ENCODE measurements at places on chromosomes 11 and 22.

DNA sequence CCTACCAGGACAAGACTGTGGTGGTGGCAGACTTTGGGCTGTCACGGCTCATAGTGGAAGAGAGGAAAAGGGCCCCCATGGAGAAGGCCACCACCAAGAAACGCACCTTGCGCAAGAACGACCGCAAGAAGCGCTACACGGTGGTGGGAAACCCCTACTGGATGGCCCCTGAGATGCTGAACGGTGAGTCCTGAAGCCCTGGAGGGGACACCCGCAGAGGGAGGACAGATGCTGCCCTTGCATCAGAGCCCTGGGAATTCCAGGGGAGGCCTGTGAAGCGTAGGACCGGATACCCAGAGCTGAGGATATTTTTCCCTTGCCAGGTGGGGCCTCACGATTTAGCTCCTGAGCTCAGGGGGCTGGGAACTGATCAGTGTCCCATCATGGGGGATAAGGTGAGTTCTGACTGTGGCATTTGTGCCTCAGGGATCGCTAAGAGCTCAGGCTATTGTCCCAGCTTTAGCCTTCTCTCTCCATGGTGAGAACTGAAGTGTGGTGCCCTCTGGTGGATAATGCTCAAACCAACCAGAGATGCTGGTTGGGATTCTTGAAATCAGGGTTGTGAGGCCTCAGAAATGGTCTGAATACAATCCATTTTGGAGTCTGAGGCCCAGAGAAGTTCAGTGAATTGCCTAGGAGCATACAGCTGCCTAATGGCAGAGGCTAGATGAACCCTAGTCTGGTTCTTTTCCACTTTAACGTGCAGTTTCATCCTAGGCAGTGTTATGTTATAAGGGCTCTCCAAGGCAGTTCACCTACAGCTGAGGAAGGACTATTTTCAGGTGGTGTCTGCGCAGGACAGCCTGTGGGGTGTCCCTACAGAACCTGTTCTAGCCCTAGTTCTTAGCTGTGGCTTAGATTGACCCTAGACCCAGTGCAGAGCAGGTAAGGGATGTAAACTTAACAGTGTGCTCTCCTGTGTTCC is 19.5 kb downstream of the PIK3IP1 start:
- DNase-seq, result peak; percentile 22

GRCh38 chr22:40030758-40031095 is 36.0 kb downstream of the FAM83F start:
- DNase-seq, result no peak

DNA sequence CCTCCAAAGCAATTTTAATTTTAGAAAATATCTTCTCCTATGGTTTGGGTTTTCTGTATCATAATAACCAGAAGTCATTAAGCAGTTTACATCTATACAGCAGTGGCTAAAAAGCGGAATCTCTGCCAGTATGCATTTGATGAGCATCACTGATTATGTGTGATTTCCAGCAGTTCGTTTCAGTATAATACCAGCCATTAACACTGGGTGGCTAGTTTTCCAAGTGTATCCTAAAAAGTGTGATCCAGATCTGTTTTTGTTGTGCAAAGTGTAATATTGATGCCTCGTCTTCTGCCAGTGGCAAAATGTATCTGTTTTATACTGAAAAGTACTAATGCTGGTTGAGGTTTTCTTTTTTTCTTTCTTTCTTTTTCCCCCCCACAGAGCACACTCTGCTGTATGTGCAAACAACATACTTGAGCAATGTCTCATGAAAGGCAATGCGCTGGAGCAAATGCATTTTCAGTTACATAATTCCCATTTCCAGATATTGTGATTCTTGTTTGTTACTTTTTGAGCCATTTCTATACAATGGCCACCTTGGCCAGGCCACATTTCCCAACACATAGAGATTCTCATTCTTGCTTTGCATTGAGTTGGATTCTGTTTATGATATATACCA is 64.2 kb downstream of the SLC36A4 start:
- DNase-seq, result no peak

GRCh38 chr22:24953384-24954113 is 1.0 kb downstream of the KIAA1671 start:
- DNase-seq, result no peak

DNA sequence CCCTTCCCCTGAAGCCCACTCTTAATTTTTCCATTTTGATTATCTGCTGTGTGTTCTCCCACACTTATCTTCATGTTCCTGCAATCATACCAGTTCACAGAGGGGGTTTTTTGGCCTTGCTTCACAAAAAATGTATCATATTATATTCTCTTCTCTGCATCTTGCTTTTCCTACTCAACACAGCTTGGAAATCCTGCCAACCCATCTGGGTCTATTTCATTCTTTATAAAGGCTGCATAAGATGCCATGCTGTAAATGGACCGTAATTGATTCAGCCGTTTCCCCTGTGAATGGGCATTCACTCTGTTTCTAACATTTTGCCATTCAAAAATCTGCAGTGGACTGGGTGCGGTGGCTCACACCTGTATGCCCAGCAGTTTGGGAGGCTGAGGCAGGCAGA is 30.5 kb downstream of the CD6 start:
- no peak for DNase-seq

GRCh38 chr11:120239713-120240640 is at the start of gene POU2F3:
POU2F3 (plus strand) TSS chr11:120240140; CDS start chr11:120240344, 204 bp downstream.
- DNase-seq, result peak; percentile 71

- DNase-seq, result no peak
Measured at GRCh38 chr22:42172773-42173172, 42.2 kb upstream of the CYP2D6 start.

DNA sequence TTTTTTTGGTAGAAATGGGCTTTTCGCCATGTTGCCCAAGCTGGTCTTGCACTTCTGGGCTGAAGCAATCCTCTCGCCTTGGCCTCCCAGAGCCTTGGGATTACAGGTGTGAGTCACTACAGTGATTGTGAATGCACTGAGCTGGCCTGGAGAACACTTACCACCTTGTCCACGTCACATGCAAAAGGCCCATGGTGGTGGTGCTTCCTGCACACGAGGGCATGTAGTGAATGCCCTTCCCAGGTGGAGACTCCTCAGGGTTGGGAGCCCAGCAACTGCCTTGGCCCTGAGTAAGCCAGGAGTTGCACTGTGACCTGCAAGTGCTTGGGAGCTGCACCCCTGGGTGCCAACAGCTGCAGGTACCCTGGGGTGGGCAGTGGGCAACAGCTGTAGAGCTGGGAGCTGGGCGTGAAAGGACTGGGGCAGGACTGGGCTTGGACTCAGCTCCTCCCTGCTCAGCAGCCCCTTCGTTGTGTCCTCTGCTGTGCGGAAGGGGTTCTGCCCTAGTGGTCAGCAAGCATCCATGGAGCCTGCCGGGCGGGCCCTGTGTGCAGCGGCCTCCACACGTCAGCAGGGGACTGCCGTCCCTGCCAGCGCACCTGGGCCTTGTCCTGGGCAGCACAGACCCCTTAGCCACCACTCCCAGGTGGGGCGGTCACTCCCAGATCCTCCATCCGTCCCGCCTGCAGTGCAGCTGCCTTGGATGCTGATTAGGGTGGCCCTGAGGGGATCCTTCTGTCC is 9.3 kb upstream of the ADORA2A start:
- DNase-seq, result no peak

DNA sequence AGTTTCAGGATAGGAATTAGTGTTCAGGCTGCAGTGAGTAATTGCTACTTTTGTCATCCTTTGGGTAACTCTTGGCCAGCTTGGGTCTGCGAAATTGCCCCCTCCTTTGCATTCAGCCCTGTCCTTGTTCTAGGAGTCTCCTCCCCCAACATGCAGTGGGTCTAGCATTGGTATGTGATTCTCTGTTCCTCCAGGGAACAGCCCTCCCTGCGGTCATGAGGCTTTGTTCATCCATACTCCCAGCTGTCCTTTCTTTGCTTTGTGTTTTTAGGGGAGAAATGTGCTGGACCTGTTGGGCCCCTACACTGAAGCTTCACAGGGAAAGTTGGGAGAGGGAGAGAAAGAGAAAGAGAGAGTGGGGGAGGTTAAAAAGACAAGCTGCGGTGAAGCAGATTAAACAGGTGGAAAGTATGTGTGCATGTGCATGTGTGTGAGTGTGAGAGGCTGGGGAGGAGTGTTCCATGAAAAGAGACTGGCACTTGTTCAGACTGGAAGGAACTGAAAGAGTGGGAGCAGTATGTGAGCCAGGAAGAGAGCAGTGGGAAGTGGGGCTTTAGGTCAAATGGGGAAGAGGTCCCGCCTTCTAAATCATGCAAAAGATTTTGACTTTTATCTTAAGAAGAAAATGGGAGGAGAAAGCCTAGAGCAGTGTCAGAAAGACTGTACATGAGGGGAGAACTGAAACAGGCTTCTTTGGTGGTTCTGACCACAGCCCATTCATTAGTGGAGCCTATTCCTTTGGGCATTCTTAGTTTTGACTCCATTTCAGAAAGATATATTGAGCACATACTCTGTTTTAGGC is 17.9 kb upstream of the SESN3 start:
- DNase-seq, result no peak

DNA sequence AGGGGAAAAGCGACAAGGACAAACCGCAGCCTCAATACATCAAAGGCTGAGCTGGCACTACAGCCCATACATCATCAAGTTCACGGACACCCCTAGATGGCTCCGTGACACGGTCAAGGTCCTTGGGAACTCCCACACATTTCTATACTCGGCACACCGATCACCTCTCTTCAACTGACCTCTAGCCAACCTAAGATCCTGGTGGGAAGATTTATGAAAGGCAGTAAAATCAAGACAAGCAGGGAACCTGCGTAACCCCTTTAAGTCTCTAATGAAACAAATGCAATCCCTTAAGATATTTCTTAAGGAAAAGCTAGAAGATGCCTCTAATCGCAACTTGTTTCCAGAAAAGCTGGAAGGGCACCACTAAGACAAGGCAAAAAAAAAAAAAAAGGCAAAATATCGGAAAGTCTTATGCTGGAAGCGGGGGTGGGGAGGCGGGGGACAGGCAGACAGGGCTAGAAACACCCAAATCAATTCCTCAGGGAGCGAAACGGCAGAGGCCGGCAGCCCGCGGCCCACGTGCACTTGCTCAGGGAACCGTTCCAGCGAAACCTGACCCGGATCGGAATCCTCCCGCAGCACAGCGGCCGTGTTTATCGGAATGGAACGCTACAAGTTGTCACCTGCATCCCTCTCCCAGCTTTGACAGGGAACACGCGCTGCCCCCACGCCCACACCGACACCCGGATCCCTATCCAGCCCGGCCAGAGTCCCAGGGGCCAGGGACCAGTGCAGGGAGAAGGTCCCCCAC is 1.4 kb downstream of the ARHGAP20 start:
- DNase-seq, result peak; percentile 48

GRCh38 chr11:44875037-44875436 is 75.6 kb downstream of the TP53I11 start:
- no peak for DNase-seq

- DNase-seq, result no peak
Measured at GRCh38 chr22:21030621-21031544, 1.5 kb downstream of the SLC7A4 start.

DNA sequence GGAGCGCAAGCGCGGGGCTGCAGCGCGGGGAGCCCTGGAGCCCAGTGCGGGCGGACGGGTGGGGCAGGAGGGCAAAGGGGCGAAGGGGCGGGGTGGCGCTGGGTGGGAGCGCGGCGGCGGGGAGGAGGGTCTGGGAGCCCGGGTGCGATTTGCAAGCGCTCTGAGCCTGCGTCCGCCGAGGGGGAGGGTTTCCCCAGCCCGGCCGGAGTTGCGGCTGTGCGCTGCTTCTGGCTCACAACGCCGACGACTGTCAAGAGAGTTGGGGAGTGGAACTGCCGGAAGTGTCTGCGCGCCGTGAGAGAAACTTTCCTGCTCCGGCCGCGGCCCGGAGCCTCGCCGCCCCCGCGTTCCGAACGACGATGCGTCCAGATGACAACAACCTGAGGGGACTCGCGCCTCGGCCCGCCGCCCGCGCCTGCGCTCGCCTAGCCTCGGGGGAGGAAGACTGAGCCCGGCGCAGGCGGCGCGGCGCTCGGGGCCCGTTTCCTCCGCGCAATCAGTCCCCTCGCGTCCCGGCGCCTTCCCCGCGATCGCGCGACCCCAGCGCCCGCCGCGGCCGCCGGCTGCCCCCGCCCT is at the start of gene ARHGAP42:
ARHGAP42 (plus strand) TSS at position 235 of the 576 bp plus-strand sequence. CDS start 391 bp downstream, outside the sequence.
- no peak for DNase-seq

- no peak for DNase-seq
Measured at GRCh38 chr11:117238221-117238620, 5.8 kb downstream of the RNF214 start.

DNA sequence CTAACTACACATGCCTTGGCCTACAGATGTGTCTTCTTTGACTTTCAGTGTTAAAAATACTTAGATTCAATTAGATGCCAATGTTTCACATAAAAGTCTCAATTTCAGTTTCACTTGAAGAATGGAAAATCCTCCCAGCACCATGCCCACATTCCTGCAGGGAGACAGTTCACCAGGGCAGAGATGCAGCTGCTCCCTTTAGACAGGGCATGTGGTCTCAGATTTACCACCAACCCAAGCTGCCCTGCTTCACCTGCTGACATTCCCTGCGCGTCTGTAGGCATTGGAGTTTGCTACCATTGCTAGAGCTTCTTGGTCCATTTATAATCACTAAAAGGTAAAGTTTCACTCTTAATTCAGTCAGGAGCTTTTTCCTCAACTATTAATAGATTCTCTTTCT is 113.9 kb downstream of the ARFGAP2 start:
- no peak for DNase-seq

DNA sequence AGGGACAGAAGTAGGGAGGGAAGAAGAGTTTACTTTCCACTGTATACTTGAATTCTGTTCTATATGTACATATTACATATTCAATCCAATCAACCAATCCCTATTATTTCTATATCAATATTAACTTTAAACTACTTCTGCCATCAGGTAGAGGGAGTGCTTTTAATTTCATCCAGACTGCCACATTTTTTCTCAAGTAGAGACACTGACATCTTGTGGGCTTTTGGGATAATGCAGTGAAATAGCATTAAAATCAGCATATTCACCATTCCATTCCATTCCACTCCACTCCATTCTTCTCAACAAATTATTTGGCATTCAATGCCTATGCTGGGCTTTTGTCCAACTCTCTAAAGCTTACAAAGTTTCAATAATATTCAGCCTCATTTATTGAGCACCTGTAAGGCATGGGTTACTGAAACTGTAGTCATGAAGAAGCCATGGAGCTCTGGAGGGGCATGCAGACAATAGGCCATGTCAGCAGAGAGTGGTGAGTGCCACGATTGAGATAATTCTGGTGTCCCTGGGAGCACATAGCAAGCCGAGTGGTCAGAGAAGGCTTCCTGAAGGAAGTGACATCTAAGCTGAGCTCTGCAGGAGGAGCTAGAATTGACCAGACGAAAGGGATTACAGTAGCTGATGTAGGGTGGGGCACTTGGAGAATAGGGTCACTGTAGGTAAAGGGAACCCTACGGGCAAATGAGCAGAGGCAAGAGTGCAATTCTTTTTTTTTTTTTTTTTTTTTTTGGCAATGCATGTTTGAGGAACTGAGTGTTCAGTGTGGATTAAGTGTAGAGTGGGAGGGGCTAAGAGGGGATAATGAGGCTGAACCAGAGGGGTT is 12.8 kb upstream of the CLPB start:
- DNase-seq, result peak; percentile 75
